ENCODE measurements at places on chromosomes 11 and 22.

- no peak for DNase-seq
Observed at GRCh38 chr11:118411530-118411929, 10.1 kb downstream of the ATP5MG start.

- no peak for DNase-seq
Observed at GRCh38 chr11:128179039-128179438, 408.3 kb downstream of the ETS1 start.

DNA sequence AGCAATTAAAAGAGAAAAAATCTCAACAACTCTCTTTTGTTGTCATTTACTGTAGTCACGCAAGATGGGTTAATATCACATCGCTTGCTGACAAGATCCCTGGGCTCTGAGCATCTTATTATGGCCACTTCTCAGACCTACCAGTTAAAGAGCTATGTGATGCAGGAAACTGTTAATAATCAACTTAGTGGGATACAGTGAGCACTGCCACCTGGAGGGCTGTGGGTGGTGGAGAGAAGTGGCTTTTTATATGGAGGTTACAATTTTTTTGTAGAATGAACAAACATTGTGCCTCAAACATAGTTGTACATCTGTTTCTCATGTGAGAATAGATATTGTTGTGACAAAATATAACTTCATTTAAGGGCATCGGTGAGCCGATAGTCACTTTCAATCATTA is 181.0 kb downstream of the TENM4 start:
- DNase-seq, result no peak

DNA sequence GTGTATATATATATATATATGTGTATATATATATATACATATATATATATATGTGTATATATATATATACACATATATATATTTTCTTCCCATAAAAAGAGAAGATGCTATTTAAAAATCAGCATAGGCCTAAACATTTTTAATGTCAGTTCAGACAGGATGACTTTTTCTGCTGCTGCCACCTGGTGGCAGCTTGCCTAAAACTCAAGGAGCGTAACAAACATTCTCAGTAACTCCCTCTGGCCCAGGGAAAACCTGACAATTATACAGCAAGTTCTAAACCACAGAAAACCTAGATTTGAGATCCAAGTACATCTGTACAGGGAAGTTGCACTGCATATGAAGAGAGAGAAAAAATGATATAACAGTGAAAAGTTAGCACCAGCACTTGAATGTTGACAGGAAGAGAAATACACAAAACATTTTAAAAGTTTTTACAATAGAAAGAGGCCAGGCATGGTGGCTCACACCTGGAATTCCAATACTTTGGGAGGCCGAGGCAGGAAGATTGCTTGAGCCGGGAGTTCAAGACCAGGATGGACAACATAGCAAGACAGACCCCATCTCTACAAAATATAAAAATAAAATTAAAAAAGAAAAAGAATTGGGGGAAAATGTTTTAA is 16.6 kb downstream of the OR8A1 start:
- peak; percentile 33 for DNase-seq

Data from CD4-positive, alpha-beta T cell treated with Interleukin-10 for 1 hour (primary cell).